ENCODE measurements at places on chromosomes 11 and 22. TPM values are rescaled to one million over a fixed set of nuclear protein-coding genes. Genes with fewer than 3 reads are reported as not detected.

DNA sequence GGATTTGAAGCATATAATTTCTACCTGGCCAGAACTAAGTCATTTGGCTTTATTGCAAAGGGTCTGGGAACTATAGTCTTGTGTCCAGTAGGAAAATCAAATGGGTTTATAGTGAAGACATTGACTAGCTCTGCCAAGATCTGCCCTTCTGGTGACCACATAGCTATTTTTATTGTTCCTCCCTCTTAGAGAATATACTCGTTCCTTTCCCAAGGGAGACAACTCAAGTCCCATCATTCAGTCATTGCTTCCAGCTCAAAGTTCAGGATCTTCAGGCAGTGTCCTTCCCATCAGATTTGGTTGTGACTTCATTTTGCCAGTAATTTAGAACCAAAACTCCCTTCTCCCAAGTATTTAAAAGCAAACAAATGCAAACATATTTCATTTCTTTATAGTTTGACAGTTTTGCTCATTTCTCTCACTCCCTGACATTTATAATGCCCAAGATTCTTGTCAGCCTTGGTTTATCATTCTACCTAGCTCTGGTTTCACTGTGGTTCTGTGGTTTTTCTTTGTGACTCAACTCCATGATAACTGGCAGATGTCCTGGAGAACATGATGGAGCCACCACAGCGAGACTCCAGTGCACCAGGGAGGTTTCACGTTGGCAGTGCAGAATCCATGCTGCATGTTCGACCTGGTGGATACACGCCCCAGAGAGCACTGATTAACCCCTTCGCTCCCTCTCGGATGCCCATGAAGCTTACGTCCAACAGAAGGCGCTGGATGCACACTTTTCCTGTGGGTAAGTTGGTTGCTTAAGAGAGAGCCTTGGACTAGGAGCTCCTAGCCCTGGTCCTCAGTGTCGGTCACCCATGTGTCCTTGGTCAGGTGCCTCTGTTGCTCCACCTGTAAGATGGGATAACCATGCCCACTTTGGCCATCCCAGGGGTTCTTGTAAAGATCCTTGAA lies 64.9 kb downstream of the DEPDC5 start:
- no peak for DNase-seq

- no peak for DNase-seq
Measured at GRCh38 chr11:34431979-34432378, 6.8 kb upstream of the CAT start.

- DNase-seq, result no peak
Measured at GRCh38 chr11:73404506-73405145, 28.4 kb downstream of the RELT start.

GRCh38 chr22:23086787-23087186 lies 16.5 kb downstream of the GNAZ start:
- no peak for DNase-seq

DNA sequence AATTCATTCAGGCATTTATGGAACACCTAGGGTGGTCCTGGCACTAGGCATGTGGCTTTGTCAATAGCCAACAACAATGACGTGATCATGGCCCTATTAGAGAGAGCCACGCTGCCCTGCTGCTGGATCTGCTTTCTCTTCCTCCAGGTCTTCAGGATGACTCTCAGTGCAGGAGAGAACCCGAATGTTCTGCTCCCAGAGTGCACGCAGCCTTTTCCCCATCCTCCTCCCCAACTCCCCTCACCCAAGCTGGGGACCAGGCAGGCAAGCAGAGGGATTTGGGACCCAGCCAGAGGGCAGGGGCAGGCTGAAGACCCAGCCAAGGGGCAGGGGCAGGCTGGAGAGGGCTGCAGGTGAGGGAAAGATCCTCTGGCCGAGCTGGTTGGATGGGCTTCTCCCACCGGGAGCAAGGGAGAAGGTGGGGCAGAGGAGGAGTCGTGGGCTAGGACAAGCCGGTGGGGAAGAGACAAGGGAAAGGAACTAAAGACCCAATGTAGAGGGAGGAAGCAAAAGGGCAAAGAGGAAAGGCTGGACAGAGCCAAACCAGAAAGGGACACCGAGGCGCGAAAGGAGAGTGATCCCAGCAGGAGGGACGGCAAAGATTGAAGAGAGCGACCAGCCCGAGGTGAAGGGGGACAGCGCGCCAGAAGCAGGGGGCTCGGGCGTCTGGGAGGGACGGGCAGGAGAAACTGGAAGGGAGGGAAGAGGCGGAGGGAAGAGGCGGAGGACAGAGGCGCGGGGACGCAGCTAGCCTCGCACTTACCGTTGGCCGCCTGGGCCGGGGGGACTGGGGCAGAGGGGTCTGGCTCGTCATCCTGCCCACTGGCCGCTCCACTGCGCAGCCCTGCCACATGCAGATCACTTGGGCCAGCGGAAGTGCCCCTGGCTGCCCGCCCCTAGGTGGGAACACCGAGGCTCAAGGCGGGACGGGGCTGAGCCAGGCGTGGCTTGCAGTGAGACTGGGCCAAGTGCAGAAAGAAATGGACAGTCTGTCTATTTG lies at the start of gene KCTD14:
TSS of gene KCTD14 (minus strand) at position 880 of the 1,000 bp plus-strand sequence. CDS start at position 853, 27 bp downstream.
- peak; percentile 60 for DNase-seq

DNA sequence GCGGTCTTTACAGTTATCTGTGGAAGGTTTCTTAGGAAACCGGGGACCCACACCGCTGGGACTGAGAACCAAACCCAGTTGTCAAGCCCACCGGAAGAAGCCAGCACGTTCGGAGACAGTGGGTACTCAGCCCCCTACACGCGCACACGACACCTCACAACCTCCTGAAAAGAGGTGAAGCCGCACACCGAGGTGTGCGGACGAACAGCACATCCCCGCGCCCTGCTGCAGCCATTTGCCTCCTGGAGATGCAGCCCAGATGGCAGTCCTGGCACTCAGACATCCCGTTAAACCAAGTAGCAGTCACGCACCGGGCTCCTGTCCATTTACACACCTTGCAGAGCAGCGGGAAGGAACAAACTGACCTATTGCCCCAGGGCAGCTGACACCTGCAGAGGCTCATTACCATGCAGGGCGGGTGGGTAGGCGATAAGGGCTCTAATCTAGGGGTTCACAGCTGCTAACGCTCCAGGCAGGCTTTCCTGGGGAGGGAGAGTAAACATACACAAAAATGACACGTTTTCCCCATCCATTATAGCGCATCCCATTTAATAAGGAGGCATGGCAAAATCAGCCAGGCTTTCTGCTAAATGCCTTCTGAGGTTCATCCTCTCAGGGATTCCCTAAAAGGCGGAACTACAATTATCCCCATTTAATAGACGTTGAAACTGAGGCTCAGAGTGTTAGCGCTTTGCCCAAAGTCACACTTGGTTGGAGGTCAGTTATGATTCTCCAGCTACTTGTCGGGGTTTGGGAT lies 864 bp upstream of the EHBP1L1 start:
- no peak for DNase-seq

GRCh38 chr22:49508561-49508960 lies 319.1 kb downstream of the BRD1 start:
- DNase-seq, result no peak

GRCh38 chr11:57556041-57556440 lies 11.4 kb downstream of the UBE2L6 start:
- no peak for DNase-seq

- no peak for DNase-seq
Measured at GRCh38 chr11:77276271-77276670, 25.2 kb downstream of the GDPD4 start.

DNA sequence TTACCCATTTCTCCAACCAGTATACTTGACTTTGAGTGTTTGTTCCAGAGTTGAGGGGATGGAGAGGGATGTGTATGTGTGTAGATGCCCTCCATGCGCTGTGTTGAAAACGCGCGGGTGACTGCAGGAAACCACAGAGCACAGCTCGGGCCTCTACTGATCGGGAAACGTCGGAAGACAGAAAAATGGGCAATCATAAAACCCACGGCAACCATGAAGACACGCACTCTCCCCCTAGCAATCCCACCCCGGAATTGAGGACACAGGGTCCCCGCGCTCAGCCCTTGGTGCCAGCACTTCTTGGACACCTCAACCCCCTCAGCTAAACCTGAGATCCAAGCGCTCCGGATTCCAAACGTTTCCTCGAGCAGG lies 251 bp upstream of the UQCC3 start:
- no peak for DNase-seq

GRCh38 chr11:85517272-85517671 lies 109.9 kb downstream of the DLG2 start:
- no peak for DNase-seq

- no peak for DNase-seq
Measured at GRCh38 chr11:10302359-10302743, 2.5 kb upstream of the ADM start.

DNA sequence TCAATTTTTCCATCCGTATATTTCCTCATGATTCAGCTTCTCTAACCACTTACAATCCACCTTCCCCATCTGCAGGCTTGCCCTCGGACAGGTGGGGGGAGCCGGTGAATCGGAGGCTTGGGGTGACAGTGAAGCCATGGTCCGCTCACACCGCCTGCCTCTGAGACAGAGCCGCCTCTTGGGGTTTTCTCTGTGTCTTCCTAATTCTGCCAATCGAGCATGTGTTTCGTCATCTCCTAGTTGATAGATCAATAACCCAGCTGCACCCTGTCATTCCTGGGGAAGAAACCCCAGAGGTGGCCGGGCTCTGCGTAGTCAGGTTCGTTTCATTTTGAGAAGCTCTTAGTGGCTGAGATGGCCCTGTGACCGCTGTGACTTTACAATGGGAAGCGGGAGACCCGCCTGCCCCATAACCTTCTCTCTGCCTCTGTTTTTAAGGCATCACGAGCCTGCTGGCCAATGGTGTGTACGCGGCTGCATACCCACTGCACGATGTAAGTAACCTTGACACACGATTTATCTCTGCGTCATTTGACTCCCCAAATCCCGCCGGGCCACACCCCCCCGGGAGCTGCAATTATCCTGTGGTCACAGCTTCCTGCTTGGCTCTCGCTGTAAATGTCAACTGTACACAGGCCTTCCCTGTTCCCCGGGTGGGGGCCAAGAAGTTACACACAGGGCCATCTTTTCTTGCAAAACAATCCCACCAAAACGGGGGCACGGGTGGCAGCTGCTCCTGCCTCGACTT lies 33.3 kb downstream of the ANO1 start:
- no peak for DNase-seq

- DNase-seq, result no peak
Measured at GRCh38 chr22:17496841-17497240, 66.5 kb upstream of the SLC25A18 start.

GRCh38 chr11:35253237-35253636 lies 114.3 kb downstream of the CD44 start:
- no peak for DNase-seq

DNA sequence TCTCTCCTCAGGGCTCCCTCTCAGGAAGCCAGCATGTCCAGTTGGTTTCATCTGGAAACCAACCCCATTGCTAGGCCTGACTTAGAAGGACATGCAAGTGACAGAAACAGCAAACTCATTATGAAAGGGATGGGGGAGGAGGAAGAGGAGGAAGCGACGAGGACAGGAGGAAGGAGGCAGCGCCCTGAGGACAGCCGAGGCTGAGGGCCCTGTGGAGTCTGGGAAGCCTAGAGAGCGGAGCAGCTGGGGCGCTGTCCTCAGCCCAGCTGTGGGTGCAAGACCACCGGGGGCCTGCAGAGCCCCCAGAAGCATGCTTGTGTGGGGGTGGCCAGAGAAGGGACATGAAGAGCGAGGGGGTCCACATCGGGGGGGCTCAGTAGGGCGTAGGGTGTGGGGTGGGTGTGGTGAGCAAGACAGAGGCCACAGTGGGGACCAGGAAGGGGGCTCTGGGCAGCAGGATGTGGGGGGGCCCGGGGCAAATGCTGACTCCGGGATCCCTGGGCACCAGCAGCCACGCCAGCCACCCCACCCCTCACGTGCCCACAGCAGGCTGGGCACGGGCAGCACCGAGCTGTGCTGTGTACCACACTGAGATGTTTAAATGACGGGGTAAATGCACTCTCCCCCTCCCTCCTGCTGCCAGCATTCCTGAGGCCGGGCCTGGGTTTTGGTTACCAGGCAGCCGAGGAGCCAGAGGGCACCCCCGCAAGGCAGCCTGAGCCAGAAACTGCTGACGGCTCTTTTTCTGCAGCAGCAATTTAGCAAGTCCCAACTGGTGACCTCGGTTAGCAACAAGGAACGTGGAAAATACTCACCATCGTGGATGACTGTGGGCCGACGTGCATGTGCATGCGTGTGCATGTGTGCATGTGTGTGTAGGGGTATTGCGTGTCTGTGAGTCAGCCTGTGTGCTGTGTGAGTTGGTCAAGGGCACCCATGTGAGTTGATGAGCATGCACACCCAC lies 82.7 kb upstream of the LINC01488 start:
- peak; percentile 61 for DNase-seq

DNA sequence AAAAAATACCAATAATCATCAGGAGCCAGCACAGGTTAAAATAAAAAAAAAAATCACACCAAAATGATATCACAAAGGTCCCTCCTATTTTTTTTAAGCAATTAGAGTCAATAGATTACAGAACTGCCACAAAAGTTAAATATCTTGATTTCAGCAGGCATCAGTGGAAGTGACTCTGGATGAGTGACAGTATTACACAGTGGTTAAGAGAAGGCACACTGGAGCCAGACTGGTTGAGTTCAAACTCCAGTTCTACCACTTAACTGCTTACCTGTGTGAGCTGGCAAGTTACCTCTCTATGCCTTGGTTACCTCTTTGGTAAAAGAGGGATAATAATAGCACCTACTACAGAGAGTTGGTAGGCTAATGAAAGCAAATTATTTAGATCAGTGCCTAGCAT lies 148.5 kb downstream of the ATG16L2 start:
- DNase-seq, result no peak

GRCh38 chr11:68503792-68504191 lies 43.2 kb downstream of the PPP6R3 start:
- DNase-seq, result no peak

GRCh38 chr11:215581-216037 lies 8.1 kb downstream of the RIC8A start:
- no peak for DNase-seq

GRCh38 chr11:78127403-78127802 lies 12.0 kb downstream of the ALG8 start:
- no peak for DNase-seq

GRCh38 chr11:36116161-36116560 lies 172.3 kb downstream of the LDLRAD3 start:
- DNase-seq, result no peak

DNA sequence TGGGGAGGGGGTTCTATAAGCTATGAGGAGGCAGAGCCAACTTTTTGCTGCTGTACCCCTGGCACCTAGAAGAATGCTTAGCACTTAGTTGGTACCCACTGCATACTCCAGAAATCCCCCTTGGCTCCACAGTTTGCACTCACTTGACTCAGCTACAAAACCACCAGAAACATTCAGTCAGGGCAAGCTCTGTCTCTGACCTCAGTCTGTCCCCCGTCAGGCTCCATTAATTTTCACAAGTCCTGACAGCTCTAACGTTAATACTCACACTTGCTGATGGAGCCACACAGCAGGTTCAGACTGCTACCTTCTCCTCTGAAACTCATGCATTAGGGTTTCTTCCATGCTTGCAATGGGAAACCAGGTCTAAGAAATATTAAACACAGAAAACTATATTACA lies 81.7 kb downstream of the MPPED2 start:
- DNase-seq, result peak; percentile 40

Gene TMPRSS4
- polyA plus RNA-seq, result 30.2 TPM

Gene AIP
- 51.8 TPM for polyA plus RNA-seq

Gene FSHB
- not detected for polyA plus RNA-seq

Gene FAM111B
- 20.3 TPM for polyA plus RNA-seq

Gene GNAZ
- 4.7 TPM for polyA plus RNA-seq

Measured in left kidney (tissue), 8 donors.